NCI-H1417 treated with DMSO at 0.1 percent for 48 hours (cell line): ENCODE measurements at places on chromosomes 7 and 10.

DNA sequence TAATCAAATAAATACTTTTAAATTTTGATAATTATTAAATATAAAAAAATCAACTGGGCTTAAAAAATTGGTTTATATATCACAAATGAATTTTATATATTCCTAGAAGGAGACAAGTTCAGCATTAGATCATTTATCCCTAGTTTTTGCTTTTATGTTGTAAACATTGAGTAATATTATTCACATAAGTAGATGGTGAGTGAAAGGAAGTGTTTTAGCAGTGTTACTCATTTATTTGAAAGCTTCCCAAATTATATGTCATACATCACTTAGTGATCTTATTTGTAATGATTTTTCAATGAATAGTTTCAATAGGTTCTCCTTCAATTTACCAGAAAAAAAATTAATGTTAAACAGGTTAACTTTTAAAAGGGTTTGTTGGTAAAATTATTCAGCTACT is 15.8 kb downstream of the KLLN start:
- no peak for DNase-seq

GRCh38 chr10:13984647-13985155 is 346.0 kb downstream of the FRMD4A start:
- DNase-seq, result no peak

GRCh38 chr10:124837687-124838086 is 36.1 kb downstream of the ABRAXAS2 start:
- no peak for DNase-seq

- DNase-seq, result no peak
Observed at GRCh38 chr10:110313674-110314073, 9.0 kb upstream of the SMNDC1 start.

DNA sequence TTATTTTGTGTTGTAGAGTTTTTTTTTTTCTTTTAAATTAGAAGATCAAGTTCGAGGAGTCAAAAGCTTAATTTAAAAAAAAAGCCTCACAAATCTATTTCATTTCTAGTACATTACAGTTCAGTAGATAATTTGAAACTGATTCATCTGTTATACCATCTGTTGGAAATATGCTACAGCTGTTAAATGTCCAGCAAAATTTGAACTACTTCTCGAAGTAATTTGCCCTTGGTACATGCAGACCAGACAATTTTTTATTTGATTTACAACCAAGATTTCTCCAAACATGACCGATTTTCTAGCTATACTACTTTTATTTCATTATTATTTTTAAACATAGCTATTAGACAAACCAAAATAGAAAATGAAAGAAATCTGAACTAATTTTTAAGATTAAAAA is 647.9 kb downstream of the CNTNAP2 start:
- no peak for DNase-seq

DNA sequence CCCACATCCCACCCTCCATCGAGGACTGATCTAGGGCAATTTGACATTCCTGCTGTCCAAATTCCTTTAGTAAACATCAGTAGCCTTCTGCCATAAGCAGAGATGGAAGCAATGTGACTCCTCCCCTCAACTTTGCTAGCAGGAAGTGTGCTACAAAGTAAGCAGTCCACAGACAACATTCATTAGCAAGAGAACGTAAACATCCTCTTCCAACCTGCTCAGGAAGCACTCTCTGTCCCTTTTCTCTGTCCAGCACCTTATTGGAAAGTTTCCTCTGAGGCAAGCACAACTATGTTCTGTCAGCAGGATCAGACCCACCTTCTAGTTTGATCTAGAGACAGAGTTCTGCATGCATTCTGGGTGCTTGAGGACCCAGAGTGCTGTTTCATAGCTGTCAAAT is 48.1 kb upstream of the LRGUK start:
- no peak for DNase-seq

- DNase-seq, result no peak
Observed at GRCh38 chr10:12489806-12490205, 140.5 kb downstream of the CAMK1D start.

DNA sequence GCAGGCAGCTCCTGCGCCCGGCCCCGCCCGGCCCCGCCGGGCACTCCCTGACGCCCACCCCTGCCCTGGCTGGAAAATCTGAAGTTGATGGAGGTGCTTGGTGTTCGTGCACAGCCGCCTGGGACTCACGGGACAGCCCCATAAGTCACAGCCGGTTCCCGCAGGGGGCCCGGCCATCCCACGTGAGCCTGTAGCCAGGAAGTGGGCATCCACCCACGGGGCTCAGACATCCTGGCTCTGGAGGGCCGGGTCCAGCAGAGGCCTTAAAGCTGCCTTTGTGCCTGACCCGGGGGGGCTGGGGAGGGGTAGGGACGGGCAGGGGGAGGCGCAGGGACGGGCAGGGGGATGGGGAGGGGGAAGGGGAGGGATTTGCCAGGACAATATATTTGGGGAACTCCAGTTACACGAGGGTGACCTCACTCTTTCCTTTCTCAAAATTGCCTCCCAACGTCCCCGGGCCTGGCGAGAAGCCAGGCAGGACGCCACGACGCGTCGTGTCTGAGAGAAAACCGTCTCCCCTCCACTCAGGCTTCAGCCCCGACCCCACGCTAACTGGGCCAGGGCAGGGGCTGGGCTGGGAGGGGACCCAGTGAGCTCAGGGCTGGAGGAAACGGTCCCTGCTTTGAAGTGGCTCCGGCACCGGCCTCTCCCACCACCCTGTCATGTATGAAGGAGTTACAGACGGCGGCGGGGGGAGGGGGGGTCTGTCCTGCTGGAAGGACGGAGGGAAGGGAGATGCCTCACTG is 82.1 kb upstream of the PDGFA start:
- DNase-seq, result no peak

DNA sequence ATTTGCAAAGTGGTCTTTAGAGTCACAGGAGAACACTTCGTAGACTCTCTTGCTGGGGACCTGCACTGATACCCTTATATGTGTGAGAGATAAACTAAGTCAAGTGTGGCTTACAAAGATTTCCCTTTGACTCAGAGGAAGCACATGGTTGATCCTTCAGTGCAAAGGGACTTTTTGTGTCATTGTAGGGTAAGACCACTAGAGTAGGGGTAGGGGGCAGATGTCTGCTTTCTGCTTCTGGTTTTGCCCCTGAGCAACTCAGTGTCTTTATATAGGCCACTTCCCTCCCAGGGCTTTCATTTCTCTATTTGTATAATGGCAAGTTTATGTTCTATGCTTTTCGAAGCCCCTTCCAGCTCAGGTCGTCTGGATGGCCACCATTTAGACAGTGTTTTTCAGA is 281.7 kb downstream of the SORCS3 start:
- no peak for DNase-seq
